Activated CD4-positive, alpha-beta T cell treated with anti-CD3 and anti-CD28 coated beads, Interleukin-2, Interleukin-4, amounts not matched to agents 100 ng/mL and 50 ng/mL, durations not matched to agents 16 hours and 8 hours (primary cell): ENCODE measurements at places on chromosomes 2 and 18.

GRCh38 chr2:49225126-49225525 is 70.8 kb upstream of the FSHR start:
- DNase-seq = no peak

DNA sequence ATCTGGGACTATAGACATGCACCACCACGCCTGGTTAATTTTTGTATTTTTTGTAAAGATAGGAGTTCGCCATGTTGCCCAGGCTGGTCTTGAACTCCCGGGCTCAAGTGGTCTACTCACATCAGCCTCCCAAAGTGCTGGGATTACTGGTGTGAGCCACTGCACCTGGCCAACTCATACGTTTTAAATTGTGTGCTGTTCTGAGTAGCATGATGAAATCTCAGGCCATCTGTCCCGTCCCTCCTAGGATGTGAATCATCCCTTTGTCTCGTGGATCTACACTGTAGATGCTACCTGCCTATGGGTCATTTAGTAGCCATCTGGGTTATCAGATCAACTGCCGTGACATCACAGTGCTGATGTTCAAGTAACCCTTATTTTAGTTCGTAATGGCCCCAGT is 38.5 kb upstream of the RMP24 start:
- no peak for DNase-seq

- DNase-seq = no peak
Observed at GRCh38 chr2:68698567-68699377, 35.8 kb upstream of the ARHGAP25 start.

- no peak for DNase-seq
Observed at GRCh38 chr18:60508108-60508507, 135.5 kb upstream of the MC4R start.

GRCh38 chr2:51597086-51597485 is 565.2 kb upstream of the NRXN1 start:
- no peak for DNase-seq

- no peak for DNase-seq
Observed at GRCh38 chr2:204673877-204674276, 128.6 kb downstream of the PARD3B start.

DNA sequence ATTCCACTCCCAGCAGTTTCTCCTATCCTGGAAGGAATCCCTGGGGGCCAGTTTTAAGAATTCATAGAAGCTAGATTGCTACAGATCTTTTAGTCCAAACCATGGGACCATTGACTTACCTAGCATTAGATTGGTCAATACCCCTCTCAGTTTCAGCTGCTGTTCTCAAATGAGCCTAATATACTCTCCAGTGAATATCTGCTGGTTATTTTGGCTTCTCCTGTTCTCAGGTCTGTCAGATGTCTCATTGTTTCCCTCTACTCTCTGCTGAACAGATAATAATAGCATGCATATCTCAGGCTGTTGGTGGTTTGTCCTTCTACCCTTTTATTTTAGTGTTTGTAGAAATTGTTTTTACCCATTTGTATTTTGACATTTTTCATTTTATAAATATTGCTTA is 99.5 kb downstream of the FHOD3 start:
- DNase-seq = no peak

GRCh38 chr2:88686320-88686719 is 5.2 kb upstream of the RPIA start:
- DNase-seq = no peak

- no peak for DNase-seq
Observed at GRCh38 chr2:159229476-159230144, 56.9 kb downstream of the WDSUB1 start.

DNA sequence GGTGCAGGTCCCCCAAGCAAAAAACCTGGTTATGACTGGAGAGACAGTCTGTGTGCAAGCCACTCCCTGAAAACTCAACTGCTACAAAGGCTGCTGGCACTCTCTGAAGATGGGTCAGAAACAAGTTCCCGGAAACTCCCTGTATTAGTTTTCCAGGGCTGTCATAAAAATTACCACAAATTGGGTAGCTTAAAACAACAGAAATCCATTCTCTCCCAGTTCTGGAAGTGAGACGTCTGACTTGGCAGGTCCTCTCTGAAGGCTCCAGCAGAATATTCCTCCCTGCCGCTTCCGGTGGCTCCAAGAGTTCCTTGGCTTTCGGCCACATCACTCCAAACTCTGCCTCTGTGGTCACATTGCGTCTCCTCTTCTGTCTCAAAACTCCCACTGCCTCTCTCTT is 30.1 kb upstream of the SERPINE2 start:
- DNase-seq = no peak

DNA sequence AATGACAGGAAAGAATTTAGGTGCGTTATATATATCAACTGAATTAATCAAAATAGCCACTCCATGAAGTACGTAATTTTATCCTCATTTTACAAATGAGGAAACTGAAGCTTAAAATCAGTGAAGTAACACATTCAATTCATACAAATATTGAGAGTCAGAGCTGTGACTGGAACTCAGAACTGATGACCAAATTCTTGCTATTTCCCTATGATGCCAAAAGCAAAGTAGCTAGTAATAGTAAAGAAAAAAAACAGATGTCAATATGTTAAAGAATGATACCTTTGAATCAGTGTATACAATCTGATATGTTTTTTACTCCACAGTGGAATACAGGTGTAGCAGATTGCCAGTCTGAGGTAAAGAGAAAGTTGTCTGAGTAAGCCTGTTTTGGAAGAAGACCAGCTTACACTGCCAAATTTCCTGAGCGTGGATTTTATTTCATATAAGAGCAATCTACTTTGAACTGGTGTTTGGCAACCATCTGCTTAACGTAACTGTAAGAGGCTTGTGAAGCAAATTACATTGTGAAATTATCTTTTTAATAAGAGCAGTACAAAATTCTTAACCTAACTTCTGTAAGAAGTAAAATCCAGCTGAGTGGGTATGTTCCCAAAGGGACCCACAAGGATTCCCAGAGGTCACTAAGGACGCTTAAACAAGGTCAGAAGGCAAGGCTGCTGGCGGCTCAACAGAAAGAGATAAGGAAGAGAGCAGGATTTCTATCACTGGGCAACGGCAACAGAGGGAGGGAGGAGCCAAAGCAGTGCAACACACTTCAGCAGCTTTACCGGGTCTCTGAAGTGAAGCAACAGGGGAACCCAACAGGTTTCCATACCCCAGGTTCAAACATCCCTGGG is 85.6 kb downstream of the IKZF2 start:
- no peak for DNase-seq

DNA sequence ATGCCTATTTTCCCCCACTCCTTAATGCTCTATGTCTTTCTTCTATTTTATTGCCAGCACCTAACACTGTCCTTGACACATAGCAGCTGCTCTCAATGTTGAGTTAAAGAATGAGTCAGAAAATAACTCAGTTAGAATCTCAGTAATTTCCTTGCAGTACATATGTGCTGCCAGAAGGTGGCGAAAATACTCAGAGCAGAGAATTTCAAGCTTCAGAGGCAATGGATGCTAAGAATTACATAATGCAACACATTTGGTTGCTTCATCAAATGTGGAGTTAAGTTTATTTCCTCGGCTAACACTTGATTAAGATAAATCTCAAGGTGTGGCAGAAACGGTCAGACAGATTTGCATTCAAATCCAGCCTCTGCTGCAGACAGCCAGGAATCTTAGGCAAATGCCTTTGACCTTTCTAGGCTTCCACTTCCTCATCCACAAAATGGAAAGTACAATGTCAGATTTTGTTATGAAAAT is 105.6 kb downstream of the VSNL1 start:
- DNase-seq = peak; percentile 78

DNA sequence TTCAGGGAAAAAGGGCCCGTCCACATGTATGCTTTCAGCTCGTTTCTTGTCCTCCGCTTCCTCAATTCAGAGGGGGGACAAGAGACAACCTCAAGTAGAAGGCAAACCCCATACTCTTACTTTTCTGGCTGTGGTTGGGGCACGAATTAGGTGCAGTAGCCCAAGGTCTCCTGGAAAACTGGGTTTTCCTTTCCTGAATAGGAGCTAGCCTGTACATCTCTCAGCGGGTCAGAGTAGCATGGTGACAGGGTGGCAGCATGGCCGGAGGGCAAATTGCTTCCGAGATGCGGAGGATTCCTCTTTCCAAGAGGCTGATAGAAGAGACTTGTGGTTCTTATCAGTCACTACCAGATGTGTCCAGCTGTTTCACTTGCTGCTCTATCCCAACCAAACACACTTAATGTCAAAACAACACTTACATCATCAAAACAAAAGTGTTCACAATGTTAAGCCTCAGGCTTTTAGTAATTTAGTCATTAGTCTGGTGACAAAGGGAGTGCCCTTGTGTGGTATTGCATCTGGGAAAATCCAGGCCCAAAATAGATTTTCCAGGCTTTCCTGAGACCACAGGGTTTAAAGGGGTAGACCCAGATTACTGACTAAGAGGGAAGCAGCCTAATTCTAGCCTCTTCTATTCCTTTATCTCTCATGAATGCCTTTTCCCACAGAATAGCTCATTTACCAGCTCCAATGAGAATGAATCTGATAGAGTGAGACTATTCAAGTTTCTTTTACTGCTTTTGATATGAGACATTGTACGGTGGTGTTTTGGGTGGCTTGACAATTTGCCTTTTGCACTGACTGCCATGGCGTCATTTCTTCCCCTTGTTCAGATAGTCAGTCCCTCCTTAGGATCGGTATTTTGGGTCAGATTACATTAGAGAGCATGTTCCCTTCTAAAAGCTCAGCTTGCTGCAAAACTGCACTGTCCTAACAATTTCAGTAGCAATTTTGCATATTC is 162.0 kb downstream of the LTBP1 start:
- no peak for DNase-seq

DNA sequence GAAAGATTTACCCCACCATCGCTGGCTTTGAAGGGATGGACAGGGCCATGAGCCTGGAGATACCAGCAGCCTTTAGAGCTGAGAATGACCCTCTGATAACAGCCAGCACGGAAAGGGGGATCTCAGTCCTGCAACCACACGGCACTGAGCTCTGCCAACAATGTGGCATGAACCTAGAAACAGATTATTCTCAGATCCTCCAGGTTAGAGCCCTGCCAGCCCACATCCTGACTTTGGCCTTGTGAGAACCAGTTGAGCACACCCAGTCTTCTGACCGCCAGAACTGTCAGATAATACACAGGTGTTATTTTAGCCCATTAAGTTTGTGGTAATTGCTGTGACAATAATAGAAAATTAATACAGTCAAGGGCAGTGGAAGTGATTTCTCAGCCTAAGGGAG is 9.4 kb upstream of the GNLY start:
- DNase-seq = no peak

GRCh38 chr2:85433511-85434089 is 15.1 kb downstream of the SH2D6 start:
- no peak for DNase-seq

DNA sequence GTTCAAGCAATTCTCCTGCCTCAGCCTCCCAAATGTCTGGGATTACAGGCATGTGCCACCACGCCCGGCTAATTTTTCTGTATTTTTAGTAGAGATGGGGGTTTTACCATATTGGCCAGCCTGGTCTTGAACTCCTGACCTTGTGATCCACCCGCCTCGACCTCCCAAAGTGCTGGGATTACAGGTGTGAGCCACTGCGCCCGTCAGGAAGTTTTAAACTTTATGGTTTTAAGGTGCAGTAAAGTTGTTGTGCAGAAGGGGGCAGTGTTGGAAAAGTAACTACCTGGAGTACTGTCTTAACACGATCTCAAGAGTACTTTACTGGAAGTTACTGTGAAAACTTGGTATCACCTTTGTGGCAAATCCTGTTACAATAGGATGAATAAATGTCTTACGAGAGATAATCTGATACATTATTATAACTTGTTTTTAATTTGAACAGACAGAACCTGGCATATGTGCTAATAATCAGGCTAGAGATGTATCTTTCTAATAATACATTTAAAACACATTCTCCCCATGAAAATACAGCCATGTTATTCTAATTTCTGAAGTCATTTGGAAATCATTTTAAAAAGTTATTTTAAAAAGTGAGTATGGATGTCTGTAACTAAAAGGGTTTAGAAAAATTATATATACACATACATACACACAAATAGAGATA is 10.8 kb downstream of the SPDYA start:
- peak; percentile 73 for DNase-seq

DNA sequence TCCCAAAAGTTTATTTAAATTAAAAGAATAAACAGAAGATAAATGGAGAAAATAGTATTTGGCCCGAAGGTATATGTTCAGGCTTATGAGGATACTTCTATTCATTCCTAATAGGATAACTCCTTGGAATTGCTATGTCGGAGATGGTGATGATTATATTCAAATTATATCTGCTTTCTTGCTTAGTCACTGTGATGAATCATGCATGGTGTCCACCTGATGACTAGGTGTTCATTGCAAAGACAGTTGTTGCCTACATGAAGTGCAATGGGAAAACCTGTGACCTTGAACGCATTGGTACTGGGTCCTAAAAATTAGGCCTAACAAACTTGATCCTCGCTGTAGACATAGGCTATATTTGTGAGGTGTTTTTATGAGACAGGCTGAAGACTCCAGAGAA is 617.3 kb upstream of the ZEB2 start:
- DNase-seq = no peak

DNA sequence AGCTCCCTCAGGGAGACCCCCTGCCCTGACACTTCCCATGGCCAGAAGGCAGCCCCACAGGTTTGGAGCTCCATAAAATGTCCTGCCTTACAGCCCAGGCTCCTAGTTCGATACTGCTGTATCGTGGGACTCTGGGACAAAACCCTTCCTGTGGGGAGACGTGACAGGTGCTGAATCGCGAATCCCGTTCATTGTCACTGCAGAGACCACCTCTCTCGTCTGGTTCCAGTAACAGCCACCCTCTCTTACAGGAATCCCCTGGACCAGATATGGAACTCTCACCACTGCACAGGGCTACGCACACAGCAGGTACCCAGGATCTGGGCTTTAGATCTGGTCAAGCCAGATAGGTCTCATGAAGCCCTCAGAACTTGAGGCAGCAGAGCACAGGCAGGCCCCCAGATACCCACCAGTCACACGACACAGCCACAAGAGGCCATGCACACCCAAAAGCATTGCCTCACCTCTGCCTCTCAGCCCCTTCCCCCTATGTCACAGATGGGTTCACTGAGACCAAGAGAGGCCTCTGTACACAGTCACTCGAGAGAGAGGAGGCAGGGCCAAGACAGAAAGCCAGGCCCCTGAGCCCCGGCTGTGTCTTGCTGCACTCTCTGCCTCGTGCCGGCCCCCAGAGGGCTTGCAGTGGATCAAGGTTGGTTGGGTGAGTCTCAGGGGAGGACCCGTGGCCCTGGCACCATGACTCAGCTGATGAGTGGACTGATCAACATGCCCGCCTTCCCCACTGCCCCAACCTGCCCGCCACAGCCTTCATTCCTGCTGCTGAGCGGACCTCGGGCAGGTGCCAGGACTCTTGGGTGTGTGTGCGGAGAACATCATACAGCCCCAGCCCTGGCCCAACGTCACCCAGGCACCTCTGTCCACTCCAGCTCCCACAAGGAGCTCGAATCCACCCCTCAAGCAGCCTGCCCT is 7.6 kb downstream of the SDC1 start:
- DNase-seq = no peak
